ENCODE measurements at places on chromosomes 3 and 15. TPM values are rescaled to one million over a fixed set of nuclear protein-coding genes. Genes with fewer than 3 reads are reported as not detected.

GPR27 gene
- not detected for total RNA-seq

NR2E3 gene
- 0.14 TPM for total RNA-seq

FETUB gene
- total RNA-seq: not detected

ASB14 gene
- not detected for total RNA-seq

BLM gene
- 0.74 TPM for total RNA-seq

FBXO40 gene
- not detected for total RNA-seq

DGKG gene
- 2.0 TPM for total RNA-seq

ERC2 gene
- not detected for total RNA-seq

HIGD2B gene
- not detected for total RNA-seq

LARP6 gene
- 42.6 TPM for total RNA-seq

TNFSF10 gene
- 5.4 TPM for total RNA-seq

GOLGA8G gene
- total RNA-seq: under 0.01 TPM

PRTG gene
- 2.4 TPM for total RNA-seq

TP63 gene
- under 0.01 TPM for total RNA-seq

NEK10 gene
- total RNA-seq: 15.8 TPM

TTLL3 gene
- 11.0 TPM for total RNA-seq

AGTR1 gene
- total RNA-seq: 2.9 TPM

DENND4A gene
- 21.2 TPM for total RNA-seq

MUC4 gene
- total RNA-seq: under 0.01 TPM

CHRM5 gene
- under 0.01 TPM for total RNA-seq

SPESP1 gene
- 3.2 TPM for total RNA-seq

CCDC12 gene
- total RNA-seq: 29.9 TPM

AMT gene
- 0.71 TPM for total RNA-seq

SPSB4 gene
- not detected for total RNA-seq

ADPRH gene
- total RNA-seq: 1.7 TPM

UPK1B gene
- total RNA-seq: under 0.01 TPM

HYAL3 gene
- total RNA-seq: 3.7 TPM

IL12A gene
- total RNA-seq: 0.43 TPM

OR4F15 gene
- not detected for total RNA-seq

CAMK2N2 gene
- total RNA-seq: 0.14 TPM

FRMD5 gene
- total RNA-seq: 1.6 TPM

LRTM1 gene
- total RNA-seq: not detected

EFHB gene
- total RNA-seq: 0.28 TPM

SOX14 gene
- not detected for total RNA-seq

TNK2 gene
- total RNA-seq: 4.0 TPM

IL5RA gene
- not detected for total RNA-seq

All from smooth muscle cell of bladder (primary cell).